NCI-H748 treated with DMSO at 0.1 percent for 48 hours (cell line): ENCODE measurements at places on chromosomes 1 and 21.

GRCh38 chr1:108504447-108504846, 54.3 kb downstream of the NBPF6 start:
- no peak for DNase-seq

- DNase-seq: no peak
These were observed 189.9 kb downstream of the ZC3H11B start for GRCh38 chr1:219422811-219423598.

DNA sequence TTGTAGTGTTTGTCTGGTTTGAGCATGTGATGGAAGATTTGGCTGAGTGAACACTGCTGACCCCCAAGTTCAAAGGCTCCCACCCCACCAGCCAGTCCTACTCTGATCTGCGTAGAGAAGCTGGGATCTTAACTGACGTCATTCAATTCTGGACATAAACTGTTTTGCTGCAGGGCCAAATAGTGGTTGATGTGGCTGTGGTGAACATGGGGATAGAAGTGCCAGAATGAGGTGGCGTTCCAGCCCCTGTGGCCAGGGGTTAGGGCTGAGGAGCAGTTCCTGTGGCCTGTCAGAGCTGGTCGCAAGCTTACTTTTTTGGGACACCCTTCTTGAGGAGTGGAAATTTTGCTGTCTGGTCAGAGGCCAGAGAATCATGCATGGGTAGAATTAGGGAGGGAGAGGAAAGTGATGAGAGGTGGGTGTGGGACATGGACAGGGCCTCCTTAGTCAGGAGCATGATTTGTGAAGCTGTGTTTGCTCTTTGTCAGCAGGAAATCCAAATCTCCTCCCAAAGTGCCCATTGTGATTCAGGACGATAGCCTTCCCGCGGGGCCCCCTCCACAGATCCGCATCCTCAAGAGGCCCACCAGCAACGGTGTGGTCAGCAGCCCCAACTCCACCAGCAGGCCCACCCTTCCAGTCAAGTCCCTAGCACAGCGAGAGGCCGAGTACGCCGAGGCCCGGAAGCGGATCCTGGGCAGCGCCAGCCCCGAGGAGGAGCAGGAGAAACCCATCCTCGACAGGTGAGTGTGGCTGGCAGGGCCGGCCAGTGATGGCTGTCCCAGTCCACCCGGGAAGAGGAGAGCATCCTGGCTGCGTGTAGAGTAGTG, 25.9 kb downstream of the SZRD1 start:
- DNase-seq: no peak

- peak; percentile 33 for DNase-seq
These were observed 61.8 kb upstream of the TTLL7 start for GRCh38 chr1:84060781-84061180.

DNA sequence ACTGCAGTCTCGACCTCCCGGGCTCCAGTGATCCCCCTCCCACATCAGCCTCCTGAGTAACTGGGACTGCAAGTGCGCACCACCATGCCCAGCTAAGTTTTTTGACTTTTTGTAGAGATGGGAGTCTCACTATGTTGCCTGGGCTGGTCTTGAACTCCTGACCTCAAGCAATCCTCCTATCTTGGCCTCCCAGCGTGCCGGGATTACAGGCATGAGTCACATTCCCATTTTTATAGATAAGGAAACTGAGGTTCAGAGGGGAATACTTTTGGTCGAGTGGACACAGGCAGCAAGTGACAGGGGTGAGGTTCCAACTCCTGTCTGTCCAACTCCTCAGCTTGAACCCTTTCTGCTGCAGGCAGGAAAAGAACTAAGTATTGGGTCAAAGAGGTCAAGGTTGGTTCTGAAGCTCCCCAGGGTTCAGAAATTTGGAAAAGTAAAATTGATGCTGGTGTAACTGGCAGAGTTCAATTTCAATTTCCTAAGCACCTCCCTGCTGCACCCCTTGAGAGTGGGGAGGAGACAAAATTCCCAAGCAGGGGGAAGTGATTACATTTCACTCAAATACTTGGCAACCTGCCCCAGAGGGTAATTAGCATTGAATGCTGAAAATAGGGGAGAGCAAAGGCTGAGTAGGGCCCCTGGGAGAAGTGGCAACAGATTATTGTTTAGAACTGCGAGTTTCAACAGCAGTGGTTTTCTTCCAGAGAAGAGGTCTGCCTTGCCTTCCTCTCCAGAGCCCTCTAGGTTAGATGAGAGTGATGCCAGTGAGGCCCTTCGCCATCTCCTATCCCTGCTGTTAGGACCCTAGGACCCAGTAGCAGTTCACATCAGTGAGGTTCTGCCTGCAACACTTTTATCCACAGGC, 17.5 kb upstream of the ALPL start:
- peak; percentile 67 for DNase-seq
